ENCODE measurements at places on chromosomes 2 and 18.

GRCh38 chr2:96145036-96145847 lies at the start of gene DUSP2:
Gene DUSP2, minus strand, starts transcription at chr2:96145440. Its CDS starts 86 bp downstream, at chr2:96145354.
- DNase-seq: peak; percentile 87

GRCh38 chr2:150679456-150680120 lies 192.1 kb upstream of the RND3 start:
- DNase-seq: no peak

DNA sequence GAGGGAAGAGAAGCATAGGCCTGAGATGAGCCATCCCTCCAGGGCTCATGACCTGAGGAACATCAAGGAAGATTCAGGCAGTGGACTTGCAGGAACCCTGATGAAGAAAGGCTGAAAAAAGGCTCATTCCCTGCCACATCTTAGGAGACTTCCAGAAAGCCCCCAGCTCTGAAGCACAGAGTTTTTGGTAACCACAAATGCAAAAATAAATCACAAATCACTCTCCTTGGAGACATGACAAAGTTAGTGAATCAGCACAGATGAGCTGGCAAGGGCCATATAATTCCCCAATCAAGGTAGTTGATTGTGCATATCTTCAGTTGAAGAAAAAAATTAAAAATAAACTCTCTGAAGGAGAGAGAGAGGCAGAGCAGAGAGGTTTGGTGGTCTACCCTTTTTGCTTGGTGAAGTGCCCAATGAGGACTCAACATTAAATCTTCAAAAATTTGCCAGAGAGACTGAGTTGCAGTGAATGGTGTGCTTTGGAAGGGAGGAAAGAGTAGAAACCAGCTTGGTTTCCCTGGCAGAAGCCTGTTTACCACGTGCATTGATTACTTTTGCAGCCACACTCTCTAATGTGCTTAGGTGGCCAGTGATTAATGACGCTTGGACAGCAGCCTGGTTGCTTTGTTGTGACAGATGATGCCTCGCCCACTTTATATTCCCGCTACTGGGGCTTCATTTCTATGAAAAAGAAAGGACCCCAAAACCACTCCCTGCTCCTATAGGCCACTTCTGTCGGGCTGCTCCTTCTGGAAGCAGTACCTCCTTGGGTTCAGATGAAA lies 257.4 kb upstream of the SLC14A2 start:
- no peak for DNase-seq

DNA sequence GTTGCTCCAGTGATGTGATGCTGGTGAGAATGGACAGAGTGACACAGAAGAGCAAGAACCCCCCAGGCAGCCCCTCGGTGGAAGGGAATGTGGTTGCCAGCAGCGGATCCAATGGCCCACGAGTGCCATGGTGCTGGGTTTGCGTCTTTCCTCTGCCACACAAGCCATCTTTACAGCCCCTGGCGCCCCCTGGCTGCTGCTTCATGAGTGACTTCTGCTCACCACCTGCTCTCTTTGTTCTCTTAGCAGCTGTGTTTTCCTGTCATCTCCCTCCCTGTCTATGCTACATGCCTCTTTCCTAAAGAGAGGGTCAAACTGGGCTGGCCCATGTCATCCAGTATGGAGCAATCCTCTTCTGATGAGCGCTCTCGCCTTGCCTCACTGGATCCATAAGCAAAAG lies 300.0 kb upstream of the SMIM21 start:
- no peak for DNase-seq

Measured in stimulated activated CD4-positive, alpha-beta T cell treated with anti-CD3 and anti-CD28 coated beads, Interleukin-1b, Interleukin-23, amount 100 ng/mL, for 1 hour (primary cell).